GM23338 (cell line): ENCODE measurements at places on chromosomes 3 and 15. TPM values are rescaled to one million over a fixed set of nuclear protein-coding genes. Genes with fewer than 3 reads are reported as not detected.
A peak's percentile ranks its signal among the peaks of the same experiment; 100 is the strongest.

The HCLS1 gene
- total RNA-seq = 0.66 and 0.93 TPM in 2 replicates

The CPLX3 gene
- total RNA-seq = 0.62 and 0.66 TPM in 2 replicates

The A4GNT gene
- total RNA-seq = not detected in 2 replicates

DNA sequence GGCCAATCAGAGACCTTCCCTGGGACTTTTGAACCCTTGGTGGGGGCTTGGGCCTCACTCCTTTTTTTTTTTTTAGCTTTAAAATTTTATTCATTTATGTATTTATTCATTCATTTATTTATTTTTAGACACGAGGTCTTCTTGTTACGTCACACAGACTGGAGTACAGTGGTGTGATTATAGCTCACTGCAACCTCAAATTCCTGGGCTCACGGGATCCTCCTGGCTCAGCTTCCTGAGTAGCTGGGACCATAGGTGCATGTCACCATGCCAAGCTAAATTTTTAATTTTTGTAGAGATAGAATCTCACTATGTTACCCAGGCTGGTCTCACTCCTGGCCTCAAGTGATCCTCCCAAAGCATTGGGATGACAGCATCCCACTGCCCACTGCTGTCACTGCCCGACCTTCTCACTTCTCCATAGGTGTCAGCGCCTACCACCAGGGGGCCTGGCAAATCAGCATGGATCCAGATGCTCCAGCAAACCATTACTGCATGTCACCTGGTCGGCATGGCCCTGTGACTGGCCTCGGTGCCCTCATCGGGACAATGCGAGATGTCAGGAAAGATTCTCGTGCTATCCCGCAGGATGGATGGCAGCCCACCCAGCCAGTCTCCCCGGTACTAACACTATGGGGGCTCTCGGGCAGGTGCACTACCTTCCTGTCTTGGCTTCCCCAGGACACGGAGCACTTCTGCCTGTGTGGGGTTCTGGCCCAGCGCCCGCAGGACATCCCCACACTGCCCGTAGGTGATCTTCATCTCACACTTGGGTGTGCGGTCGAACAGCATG, 3.0 kb downstream of the MYL3 start:
- peak; percentile 61 for DNase-seq
- no peak overlapping the region for H3K4me3 ChIP-seq
- H3K4me1 ChIP-seq = no peaks in the 10 kb centered on the region

The SCAMP5 gene
- total RNA-seq = 31.0 and 43.3 TPM in 2 replicates

The ANKUB1 gene
- total RNA-seq = not detected in 2 replicates

GRCh38 chr3:138187296-138188012, at the start of gene ARMC8:
Gene ARMC8, plus strand, starts transcription at chr3:138187301. Its CDS starts 254 bp downstream, at chr3:138187555.
- H3K27ac ChIP-seq = peak within 1 kb of the TSS; percentile 95
- H3K4me3 ChIP-seq = peak within 1 kb of the TSS; percentile 86
- DNase-seq = peak; percentile 81
- peaks cover 7% of the 10 kb centered on the region for H3K36me3 ChIP-seq
- peaks cover 20% of the 10 kb centered on the region for H3K27me3 ChIP-seq

The PLA2G4B gene
- 3.4 and 4.4 TPM in 2 replicates for total RNA-seq

DNA sequence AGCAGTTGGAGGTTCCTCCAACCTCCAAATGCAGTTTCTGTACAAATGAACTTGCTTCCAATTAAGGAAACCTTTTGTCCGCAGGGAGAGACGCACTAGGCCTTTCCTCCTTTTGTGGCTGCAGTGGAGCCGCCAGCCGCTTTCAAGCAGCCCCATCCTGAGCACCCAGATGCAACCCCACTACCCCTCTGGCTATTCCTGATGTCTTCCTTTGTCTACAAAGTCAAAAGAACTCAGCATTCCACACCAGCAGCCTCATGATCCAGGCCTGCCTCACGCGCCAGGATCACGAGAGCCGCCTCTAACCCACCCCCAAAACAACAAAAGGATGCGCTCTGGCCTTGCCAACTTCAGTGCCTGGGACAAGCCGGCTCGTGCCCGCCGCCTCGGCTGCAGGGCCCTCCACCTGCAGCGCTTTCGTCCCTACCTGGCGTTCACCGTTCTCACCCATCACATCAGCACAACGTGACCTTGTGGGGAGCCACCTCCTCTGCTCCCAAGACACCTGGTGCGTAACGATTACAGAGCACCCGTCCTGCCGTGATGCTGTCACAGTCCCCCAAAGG, 48.2 kb upstream of the MUC4 start:
- peak overlapping the region; percentile 57; the same call in 1 of the 2 replicates for H3K27ac ChIP-seq
- no peaks in the 10 kb centered on the region for H3K36me3 ChIP-seq
- no peak overlapping the region for H3K4me3 ChIP-seq
- no peaks in the 10 kb centered on the region for H3K27me3 ChIP-seq

GRCh38 chr3:41143421-41144031, 55.8 kb upstream of the CTNNB1 start:
- H3K4me3 ChIP-seq = no peak overlapping the region
- no peaks in the 10 kb centered on the region for H3K27me3 ChIP-seq
- no peaks in the 10 kb centered on the region for H3K4me1 ChIP-seq
- H3K27ac ChIP-seq = no peak overlapping the region
- H3K36me3 ChIP-seq = no peaks in the 10 kb centered on the region

The GOLGA8T gene
- total RNA-seq = 0.42 and 0.54 TPM in 2 replicates

GRCh38 chr3:98777801-98778220, 14.7 kb downstream of the ST3GAL6 start:
- H3K4me1 ChIP-seq = no peaks in the 10 kb centered on the region
- H3K27ac ChIP-seq = no peak overlapping the region
- H3K27me3 ChIP-seq = no peaks in the 10 kb centered on the region
- H3K4me3 ChIP-seq = no peak overlapping the region

DNA sequence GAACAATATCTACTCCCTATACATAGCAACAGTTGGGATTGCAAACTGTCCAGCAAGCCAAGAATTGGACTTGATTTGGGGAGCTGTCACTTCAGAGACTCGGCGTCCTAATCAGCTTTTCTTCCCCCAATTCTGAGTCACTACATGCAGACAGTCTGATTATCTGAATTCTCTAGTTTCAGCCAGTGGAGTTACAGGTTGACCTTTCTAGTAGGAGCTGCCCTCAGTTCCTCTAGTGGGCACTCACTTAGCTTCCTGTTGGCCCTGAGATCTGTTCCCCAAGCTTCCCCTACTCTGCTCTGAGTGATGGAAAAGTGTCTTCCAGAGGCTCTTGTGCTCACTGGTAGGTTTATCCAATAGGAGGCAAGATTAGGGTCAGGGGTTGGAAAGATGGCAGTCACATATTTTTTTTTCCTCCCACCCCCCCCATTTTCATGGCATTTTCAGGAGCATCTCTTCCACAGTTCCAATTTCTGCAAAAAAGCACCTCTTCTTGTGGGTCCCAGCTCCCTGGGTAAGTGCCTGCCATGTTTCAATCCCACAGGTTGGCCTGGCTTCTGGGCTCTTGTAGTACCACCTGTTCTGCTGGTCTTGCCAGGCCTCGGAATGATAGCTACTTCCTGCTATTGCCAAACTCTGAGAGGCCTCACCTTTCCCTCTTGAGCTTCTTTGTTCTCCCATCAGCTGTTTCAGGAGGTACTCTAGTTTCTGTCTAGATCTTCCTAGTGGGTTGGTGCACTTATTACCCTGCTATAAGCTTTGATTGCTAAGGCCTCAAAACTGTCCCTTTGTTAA, 182.2 kb downstream of the RAP2B start:
- no peak for DNase-seq
- peaks cover 25% of the 10 kb centered on the region for H3K27me3 ChIP-seq
- H3K4me3 ChIP-seq = no peak overlapping the region
- H3K36me3 ChIP-seq = no peaks in the 10 kb centered on the region; the same call in 1 of the 2 replicates
- H3K27ac ChIP-seq = no peak overlapping the region
- peaks cover 6% of the 10 kb centered on the region for H3K4me1 ChIP-seq

- H3K36me3 ChIP-seq = no peaks in the 10 kb centered on the region; the same call in 1 of the 2 replicates
- no peaks in the 10 kb centered on the region for H3K27me3 ChIP-seq
- no peak overlapping the region for H3K27ac ChIP-seq
- DNase-seq = no peak
- no peaks in the 10 kb centered on the region for H3K4me1 ChIP-seq
- no peak overlapping the region for H3K4me3 ChIP-seq
Measured at GRCh38 chr3:197114007-197114406, 84.4 kb upstream of the MELTF start.

DNA sequence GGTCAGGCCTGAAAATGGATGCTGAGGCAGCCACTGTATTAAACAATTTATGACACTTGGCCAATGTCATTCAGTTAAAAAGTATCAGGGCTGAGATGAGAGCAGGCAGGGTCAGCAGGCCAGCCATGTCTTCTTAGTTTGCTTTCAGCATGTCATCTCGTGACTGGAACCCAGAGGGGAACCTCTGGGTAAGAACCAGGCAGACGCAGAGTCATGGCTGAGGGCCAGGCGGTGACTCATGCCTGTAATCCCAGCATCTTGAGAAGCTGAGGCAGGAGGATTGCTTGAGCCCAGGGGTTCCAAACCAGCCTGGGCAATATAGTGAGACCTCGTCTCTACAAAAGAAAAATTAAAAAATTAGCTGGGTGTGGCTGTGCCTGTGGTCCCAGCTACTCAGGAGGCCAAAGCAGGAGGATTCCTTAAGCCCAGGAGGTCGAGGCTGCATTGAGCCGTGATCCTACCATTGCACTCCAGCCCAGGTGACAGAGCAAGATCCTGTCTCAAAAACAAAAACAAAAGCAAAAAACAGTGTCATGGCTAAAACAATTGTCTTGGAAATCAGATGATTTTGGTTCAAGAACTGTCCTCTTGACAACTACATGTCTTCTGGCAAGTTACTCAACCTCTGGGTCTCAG, 11.7 kb downstream of the BCL2L10 start:
- H3K4me3 ChIP-seq = no peak overlapping the region
- H3K27ac ChIP-seq = no peak overlapping the region
- no peaks in the 10 kb centered on the region for H3K27me3 ChIP-seq
- H3K36me3 ChIP-seq = no peaks in the 10 kb centered on the region
- no peak for DNase-seq

DNA sequence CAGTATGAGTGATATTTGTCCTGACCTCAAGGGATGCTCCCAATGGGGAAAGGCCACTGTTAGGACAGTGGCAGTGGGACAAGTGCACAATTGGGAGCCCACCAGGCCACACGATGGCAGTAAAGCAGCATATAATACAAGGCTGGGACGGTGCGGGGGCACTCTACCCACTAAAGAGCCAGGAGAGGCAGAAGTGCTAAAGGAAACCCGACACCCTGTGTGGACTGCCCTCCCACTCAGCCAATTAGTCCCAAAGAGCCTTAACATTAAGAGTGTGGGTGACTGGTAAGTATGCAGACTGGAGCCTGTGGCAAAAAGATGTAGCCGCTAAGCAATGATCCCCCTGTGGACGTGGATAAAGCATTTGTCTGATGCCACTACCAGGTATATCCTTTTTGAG, 8.2 kb upstream of the ZNF589 start:
- peak; percentile 94 for DNase-seq
- H3K27ac ChIP-seq = no peak overlapping the region
- no peaks in the 10 kb centered on the region for H3K36me3 ChIP-seq
- H3K27me3 ChIP-seq = no peaks in the 10 kb centered on the region

- peaks cover 23% of the 10 kb centered on the region for H3K4me1 ChIP-seq
- H3K27ac ChIP-seq = no peak overlapping the region
- no peaks in the 10 kb centered on the region for H3K27me3 ChIP-seq
- H3K36me3 ChIP-seq = no peaks in the 10 kb centered on the region
Measured at GRCh38 chr15:33112541-33113105, 81.9 kb downstream of the FMN1 start.

DNA sequence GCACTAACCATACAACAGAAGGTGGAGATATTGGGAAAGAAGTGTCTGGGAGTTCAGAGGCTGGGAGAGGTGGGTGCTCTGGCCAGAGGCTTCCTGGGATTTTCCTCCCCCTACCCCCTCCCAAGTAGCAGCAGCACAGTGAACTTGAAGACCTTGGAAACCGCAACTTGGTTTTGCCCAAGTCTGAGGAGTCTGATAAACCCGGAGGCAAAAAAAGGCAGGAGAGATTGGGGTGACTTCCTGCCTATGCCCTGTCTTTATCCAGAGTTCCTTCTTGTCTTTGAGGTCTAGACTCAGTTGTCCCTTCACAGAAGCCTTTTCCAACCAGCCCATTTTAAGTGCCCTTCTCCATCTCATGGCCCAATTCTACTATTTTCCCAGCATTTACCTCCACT, 25.4 kb upstream of the THRB start:
- peaks cover 31% of the 10 kb centered on the region for H3K4me1 ChIP-seq
- H3K27ac ChIP-seq = no peak overlapping the region
- H3K27me3 ChIP-seq = peaks cover 71% of the 10 kb centered on the region
- DNase-seq = no peak
- no peak overlapping the region for H3K4me3 ChIP-seq
- no peaks in the 10 kb centered on the region for H3K36me3 ChIP-seq

DNA sequence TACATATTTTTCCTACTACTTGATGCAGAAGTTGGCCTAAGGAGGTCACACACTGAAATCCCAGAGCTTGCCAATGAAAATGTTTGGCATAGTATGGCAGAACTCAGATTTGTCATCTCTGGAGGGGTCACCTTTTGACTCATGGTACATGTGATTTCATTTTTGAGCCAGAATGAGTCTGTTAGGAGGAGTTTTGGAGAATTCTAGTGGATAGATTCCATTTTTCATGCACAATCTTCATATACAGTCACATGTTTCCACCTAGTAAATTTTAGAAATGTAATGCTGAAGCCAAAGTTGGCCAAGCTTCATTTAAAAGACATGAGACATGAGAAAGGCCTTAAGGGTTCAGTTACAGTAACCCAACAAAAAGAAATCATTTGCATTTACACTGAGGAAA, 97.8 kb upstream of the IGSF10 start:
- H3K27me3 ChIP-seq = no peaks in the 10 kb centered on the region

GRCh38 chr3:134992586-134992985, 197.5 kb downstream of the EPHB1 start:
- H3K36me3 ChIP-seq = no peaks in the 10 kb centered on the region; the same call in 1 of the 2 replicates
- H3K4me1 ChIP-seq = peaks cover 14% of the 10 kb centered on the region
- H3K27me3 ChIP-seq = no peaks in the 10 kb centered on the region
- no peak for DNase-seq

GRCh38 chr3:21533002-21533401, 218.0 kb downstream of the ZNF385D start:
- no peaks in the 10 kb centered on the region for H3K27me3 ChIP-seq
- H3K4me1 ChIP-seq = peaks cover 8% of the 10 kb centered on the region; the same call in 1 of the 2 replicates
- no peak overlapping the region for H3K27ac ChIP-seq
- no peak for DNase-seq
- no peaks in the 10 kb centered on the region for H3K36me3 ChIP-seq

- H3K27me3 ChIP-seq = no peaks in the 10 kb centered on the region
- H3K4me3 ChIP-seq = no peak overlapping the region
- peaks cover 22% of the 10 kb centered on the region for H3K4me1 ChIP-seq
- no peaks in the 10 kb centered on the region for H3K36me3 ChIP-seq
- H3K27ac ChIP-seq = no peak overlapping the region
- peak; percentile 25 for DNase-seq
Measured at GRCh38 chr3:192273697-192274010, 453.7 kb downstream of the FGF12 start.
